Omental fat pad (tissue), 4 donors: ENCODE measurements at places on chromosomes 7 and 10. TPM values are rescaled to one million over a fixed set of nuclear protein-coding genes. Genes with fewer than 3 reads are reported as not detected.

DNA sequence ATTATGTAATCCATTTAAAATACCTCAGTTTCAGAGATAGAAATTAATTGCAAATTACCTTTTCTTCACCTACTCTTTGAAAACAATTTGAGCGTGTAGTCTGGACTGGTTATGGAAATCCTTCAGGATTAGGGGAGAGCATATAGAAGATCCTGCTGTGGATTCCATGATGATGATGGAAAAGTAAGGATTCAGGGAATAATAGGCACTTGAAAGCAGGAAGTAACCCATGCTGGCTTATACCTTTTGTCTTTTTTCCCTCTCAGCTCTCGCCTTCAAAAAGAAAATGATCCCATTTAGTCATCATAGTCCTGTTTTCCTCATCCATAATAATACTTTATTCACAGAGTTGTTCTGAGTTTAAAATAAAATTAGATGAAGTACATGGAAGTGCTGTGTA is 4.4 kb downstream of the HBP1 start:
- no peak for DNase-seq

DNA sequence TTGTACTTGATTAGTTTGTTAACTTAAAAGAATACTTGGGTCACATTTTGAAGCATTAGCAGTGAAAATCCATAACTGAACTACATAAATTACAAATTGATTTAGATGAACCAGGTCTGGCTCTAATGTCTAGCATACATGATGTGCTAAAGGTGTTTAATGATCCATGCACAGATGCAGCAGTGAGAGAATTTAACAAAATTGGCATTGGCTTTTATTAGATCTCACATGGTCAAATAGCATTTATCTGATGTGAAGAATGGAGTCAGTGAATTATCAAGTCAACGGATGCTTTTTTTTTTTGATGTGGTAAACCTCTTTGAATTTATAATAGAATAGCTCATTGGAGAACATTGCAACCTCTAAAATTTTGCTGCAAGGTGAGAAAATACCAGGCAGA is 293.0 kb upstream of the POT1 start:
- no peak for DNase-seq

DNA sequence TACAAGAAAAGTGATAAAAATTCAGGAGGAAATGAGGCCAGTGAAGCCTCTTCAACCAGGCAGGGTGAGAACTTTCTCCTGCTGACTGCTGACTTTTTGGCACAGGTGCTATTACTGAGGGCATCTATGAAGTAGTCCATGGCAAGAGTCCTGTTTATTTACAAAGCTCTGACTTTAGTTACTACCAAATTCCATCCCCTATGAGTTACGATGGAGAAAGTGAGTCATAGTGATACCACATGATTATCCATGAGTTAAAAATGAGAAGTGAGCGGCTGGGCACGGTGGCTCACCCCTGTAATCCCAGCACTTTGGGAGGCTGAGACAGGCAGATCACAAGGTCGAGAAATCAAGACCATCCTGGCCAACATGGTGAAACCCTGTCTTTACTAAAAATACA is 19.9 kb downstream of the CCDC3 start:
- no peak for DNase-seq

DNA sequence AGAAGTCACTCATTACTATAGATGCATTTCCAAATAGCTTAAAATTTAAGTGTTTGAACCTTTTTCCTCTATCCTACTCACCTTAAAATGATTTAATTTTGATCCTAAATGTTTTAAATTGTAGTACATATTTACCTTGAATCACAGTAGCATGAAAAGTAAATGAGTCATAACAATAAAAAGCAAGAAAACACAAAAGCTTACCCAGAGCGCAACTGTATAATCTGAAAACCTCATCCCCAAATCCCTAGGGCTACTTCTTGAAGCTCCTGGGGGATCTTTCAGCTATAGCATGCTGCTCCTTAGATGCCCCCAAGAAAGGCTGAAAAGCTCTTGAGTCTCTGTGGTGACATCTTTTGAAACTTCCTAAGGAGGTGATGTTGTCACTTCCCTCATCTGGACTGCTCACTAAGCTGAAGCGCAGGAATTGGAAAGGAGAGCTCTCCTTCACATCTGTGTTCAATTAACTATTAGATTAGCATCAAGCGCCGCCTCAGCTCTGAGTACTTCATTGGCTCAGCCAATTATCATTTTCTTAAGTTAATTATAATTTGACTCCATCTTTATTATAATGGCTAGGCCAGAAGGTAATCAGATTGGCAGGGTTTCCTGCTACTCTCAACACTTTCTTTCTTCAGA is 60.2 kb downstream of the SEMA3E start:
- DNase-seq, result no peak

DNA sequence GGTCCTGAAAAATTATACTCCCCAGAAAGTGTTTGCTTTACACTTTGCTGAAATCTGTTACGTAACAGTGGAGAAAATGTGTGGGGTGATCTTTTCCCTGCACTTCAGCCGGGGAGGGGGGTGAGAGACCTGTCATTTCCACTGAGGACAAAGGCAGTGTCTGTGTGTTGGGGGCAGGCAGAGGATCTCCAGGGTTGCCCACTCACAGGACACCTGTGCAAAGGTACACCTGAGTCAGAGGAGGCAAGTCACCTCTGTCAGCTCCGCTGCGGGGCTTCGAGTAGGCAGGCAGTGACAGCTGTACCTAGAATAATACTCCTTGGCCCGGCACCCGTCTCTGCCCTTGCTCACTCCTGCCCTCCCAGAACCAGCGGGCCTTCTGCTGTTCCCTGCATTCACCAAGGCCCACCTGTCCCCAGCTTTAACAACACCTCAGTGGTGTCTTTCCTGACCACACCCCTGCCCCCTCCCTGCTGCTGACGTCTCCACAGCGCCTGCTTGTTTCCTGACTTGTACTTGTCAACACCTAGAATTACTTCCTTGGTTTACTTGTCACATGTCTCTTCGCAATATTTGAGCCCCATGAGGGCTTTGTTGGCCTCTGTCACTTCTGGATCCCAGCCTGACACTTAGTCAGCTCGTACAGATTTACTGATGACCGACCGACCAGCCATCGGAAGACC is 159.2 kb downstream of the NEURL1 start:
- DNase-seq, result no peak

- DNase-seq, result no peak
Observed at GRCh38 chr10:49502358-49502757, 36.6 kb downstream of the ERCC6 start.

GRCh38 chr7:909358-910329 is 33.3 kb downstream of the GET4 start:
- DNase-seq, result no peak

DNA sequence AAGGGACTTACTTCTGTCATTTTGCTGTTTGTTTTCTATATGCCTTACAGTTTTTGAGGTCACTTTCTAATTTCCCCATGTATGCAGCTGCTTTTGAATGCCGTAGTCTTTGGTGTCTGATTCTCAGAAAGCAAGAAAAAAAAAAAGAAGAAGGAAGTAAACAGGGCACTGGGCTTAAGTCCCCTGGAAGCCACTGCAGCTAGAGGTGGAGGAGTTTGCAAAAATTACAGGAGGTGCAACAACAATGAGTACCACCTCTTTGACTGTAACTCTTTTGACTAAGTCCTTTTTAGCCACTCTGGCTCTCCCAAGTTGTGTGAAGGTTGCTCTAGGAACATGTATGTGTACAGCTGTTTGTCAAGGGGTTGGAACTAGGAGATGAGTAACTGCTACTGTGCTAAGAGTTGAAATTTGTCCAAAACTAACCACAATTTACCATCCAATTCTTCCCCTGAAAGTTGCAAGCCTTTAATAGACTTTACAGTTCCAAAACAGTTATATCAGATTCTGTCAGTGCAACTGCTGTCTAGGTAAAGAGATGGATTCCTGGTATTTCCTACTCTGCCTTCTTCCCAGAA is 588.0 kb upstream of the LRRN3 start:
- no peak for DNase-seq

- DNase-seq, result no peak
Observed at GRCh38 chr10:26797340-26797739, 63.4 kb downstream of the ABI1 start.

DNA sequence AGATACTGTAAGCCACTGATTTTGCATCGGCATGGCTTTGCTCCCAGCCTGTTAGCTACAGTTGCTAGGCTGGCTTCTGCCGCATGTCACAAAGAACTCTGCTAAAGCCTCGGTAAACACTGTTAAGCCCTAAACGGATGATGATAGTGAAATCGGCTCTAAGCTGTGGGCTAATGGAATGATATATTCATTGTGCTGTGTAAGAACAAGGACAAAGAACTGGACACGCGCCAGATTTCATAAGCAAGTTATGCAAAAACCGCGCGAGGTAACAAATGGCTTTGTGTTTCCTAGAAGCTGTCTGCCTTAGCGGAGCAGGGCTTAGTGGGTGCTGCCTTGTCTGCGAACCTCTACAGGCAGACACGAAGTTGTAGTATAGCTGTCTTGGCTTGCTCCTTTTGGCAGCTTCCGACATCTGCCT is 331.3 kb upstream of the COBL start:
- no peak for DNase-seq

- DNase-seq, result no peak
Observed at GRCh38 chr10:60031664-60032063, 125.3 kb upstream of the CCDC6 start.

DNA sequence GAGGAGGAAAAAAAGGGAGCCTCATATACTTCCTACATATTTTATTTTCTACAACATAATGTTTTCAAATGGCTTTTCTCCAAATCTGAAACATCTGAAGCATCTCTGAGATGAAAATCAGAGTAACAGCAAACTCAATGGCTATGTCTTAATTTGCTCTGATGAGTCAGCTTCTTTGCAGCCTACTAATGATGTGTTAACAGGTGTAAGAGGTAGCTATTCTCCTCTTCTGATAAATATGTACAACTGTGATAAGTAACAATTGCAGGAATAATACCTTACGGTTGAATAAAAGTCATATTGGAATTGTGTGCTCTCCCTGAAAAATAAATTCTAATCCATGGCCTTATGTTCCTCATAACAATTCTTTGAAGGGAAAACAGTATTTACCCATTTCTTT is 45.2 kb downstream of the GNAT3 start:
- no peak for DNase-seq

DNA sequence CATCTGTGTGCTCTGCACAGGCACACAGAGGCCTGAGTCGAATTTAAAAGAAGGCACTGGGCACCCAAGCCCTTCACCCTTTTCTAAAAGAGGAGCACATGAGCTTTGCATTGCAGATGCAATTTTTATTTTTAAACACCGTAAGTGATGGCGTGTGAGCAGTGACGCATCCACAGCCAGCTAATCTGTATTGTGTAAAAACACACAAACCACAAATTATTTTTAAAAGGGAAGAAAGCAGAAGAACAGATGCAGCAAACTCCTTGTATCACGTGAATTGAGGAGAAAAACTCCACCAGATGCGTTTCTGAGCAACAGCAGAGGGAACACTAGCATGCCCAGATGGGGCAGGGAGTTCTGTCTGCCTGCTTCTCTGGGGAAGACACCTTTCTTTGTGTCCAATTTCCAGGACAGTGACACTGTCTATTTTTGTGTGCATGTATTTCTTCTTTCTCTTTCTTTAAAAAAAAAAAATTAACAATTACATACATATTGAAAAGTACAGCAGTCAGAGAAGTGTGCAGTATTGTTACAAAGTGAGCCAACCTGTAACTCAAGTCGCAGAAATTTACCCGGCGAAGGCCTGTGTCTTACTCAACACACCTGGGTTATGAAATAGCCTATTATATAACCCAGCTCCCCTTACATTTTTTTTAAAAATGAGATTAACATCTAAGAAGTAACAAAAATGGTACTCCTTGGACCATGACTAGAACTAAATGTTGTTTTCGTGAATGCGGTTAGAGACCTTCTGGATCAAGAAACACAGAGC is 39.2 kb downstream of the EEPD1 start:
- no peak for DNase-seq

DNA sequence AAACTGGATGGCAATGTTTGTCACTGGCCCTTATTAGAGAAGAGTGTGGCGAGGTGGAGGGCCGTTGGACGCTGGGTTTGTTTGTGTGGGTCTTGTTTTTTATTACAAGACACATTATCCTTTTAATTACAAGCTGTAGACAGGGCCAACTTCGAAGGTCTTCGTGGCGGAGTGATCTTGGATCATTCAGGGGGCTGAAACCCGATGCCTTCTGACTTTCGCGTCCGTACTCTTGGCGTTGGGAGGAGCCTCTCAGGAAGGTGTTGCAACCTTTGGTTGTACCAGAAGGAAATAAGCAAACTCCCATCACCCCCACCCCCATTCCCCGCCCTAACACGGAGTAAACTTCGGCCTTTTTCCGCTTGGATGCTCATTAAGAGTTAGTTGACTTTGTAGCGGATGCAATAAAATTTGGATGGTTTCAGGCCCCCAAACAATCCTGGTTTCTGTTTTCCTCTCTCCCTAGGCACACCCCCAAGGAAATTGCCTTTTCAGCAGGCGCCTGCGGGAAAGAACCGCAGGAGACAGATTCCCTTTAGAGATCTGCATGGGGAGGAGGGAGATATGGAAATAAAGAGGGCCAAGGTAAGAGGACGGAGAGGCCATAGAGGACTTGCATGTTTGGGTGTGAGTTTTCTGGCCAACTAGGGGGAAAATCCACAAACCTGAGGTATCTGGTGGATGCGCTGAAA is 294.5 kb upstream of the NFE2L3 start:
- no peak for DNase-seq

DNA sequence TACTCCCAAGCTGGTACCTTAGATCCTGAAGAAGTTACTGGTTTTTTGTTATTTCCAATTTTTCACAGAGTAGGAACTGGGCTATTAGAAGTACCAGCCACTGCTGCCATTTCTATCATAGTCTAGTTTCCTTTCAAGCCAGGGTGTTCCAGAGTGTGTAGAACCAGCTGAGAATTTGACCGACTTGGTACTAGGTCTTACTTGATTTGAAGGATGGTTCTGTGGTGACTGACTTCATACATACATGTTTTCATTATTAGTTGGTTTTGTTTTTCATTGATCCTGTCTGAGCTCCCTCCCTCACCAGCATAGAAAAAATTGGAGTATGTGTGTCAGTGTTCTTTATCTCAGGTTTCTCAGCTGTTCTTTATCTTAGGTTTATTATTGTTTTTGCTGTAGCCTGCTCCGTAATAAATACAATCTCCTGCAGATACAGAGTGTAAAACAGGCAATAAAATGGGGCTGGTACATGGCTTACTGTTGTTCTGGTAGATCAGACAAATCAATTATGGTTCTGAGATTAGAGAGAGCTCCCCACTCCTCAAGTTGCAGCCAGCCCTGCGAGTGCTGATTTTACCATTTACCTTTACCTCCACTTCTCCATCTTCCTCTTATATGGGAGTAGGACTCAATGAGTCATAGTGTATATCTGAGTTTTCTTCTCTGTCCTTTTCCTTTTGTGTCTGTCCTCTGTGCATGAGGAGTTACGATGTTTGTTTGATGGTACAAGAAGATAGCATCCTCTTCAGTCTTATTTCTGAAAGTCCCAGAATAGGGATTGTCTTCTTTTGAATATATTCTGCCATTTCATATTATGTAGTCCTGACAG is 122.6 kb downstream of the LRRC4 start:
- DNase-seq, result no peak

The CYP3A7 gene
- not detected for total RNA-seq

The GRM3 gene
- not detected for total RNA-seq

The UPK3BL2 gene
- 11.7 TPM for total RNA-seq

The PRTFDC1 gene
- total RNA-seq, result 5.4 TPM

The ACTL6B gene
- total RNA-seq, result not detected

The IFIT1B gene
- total RNA-seq, result not detected

The IDI2 gene
- not detected for total RNA-seq

The LEP gene
- total RNA-seq, result 715 TPM

The HOXA9 gene
- not detected for total RNA-seq

The NAMPT gene
- total RNA-seq, result 2,401 TPM

The PANK1 gene
- total RNA-seq, result 5.7 TPM
